Amniotic epithelial cell (primary cell): ENCODE measurements at places on chromosomes 3 and 15.

- peak; percentile 86 for DNase-seq
Observed at GRCh38 chr3:186461141-186461540, 83.0 kb downstream of the CRYGS start.

DNA sequence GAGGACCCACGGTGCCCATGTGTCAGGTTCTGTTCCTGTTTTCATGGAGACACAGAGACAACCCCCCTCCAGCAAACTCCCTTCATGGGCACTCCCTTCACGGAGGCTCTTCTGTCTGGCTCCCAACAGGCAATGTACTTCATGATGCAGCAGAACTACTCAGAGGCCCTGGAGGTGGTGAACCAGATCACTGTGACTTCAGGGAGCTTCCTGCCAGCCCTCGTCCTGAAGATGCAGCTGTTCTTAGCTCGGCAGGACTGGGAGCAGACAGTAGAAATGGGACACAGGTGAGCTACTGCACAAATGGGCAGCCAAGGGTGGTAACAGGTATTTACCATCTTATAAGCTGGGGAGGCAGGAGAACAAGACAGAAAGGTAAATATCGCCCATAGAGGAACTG, 7.0 kb downstream of the TTC21A start:
- no peak for DNase-seq

DNA sequence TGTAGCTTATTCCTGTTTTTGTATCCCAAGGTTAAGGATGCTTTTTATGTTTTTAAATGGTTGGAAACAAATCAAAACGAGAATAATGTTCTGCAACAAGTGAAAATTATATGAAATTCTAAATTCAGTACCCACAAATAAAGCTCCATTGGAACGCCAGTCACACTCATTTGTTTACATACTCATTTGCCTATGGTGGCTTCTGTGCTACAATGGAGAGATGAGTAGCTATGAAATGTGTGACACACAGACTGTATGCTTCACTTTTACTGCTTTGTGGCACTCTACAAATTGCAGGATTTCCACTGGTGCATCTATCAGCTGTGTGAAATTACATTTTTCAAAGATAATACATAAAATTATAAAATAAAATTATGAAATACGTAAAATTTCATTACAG, 112.2 kb upstream of the TSPAN3 start:
- DNase-seq = no peak

DNA sequence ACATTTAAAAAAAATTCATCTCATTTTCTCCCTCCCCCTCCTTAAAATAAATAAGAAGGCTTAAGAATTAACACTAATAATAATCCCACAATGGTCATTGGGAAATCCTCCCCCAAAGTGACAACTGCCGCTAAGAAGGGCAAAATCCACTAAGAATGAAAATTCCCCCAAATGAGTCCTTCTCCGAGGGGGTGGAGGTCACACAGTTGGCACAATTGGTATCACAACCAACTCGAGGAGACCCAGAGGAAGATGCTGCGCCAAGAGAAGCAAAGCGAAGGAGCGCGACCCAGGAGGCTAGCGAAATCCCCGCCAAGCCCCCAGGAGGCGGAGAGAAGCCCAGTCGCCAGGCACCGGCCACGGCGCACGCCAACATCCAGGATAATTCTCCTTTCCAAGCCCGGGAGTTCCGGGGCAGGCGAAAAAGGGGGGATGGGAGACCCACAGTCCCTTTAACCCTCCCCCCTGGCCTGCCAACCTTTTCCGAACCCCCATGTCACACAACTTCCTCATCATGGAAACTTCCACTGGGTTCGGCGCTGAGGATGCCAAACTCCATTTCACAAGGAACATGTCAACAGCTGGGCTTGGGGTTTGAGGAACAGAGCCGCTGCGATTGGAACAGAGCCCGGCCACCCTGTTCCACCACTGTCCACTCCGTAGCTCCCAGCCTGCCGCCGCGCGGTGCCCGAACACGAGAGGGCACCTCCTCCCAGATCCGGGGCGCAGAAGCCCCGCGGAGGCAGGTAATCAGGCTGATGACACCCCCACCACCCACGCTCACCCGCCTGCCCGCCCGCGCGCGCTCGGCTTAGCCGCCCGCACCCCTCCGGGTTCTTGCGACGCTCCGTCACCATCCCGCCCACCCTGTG, 668 bp downstream of the THRB start:
- no peak for DNase-seq

GRCh38 chr3:25854635-25855034, 64.7 kb downstream of the OXSM start:
- DNase-seq = peak; percentile 68

DNA sequence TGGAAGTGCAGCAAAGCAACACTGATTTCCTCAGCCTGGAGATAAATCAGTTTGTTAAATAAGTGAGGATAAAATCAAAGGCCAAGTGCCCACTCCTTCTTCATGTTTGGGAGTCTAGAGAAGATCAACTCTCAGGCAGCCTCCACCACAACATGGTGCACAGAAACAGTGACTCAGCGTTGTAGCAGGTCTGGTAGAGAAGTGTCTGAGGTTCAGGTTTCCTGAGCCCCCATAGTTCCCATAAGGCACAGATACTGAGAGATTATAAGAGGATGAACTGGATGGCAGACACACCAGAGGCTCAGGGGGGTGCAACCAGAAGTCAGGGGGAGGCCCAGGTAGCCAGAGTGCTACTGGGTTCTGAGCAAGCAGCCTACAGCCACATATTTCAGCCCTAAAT, 166.7 kb downstream of the FRMD5 start:
- peak; percentile 54 for DNase-seq

DNA sequence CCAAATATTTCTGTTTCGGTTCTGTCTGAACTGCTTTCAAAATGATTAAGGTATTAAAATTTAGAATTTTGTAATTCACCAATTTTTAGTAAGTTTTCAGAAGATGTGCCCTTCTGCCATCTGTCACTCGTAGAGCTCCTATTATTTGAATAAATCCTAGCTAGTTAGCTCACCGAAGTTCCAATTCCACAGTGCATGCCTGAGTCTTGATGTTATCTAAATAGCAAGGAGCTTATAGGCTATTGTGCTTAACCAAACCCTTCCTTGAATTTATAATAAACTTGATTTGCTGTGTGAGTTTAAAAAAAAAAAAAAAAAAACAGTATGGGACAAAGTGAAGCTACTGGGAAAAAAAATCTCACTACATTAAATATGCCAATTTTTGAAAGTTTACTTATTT, 18.7 kb downstream of the ATP13A3 start:
- DNase-seq = no peak
